Aorta (tissue), 5 donors: ENCODE measurements at places on chromosomes 6 and 20. TPM values are rescaled to one million over a fixed set of nuclear protein-coding genes. Genes with fewer than 3 reads are reported as not detected.

DNA sequence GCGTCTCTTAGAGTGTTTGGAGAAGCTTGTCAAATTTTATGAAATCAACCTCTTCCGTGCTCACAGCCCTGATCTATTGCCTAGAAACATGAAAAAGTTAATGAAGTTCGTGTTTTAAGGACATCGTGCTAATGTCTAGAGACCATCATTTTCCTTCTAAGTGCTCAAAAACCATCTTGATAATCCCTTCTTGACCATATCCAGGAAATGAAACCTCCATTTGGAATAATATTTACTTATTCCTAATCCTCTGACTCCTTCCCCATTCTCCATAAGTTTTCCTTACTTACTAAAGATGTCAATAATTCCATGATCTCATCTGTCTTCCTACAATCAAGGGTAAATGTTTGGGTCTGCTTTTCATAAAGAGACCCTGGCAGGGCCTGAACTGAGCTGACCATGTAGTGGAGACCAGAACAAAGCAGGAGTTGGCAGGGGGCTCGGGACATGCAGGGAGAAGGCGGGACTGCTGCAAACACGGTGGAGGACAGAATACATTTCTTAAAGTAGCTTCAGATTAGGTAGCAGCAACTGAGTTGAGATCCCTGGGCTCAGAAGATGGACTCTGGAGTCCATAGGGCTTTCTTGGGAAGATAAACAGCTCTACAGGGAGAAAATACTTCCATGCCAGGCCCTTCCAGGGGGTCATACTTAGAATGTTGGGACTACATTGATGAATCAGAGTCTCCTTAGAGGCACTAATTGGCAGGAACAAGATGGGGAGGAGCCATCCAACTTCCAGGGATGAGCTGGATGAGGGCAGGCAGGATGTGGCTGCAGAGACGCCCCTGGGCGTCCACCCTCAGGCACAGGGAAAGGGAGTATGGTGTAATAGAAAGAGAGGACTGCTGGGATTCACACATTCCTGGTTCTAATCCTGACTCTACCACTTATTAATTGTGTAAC, 100.7 kb downstream of the RIN2 start:
- H3K4me3 ChIP-seq = no peak overlapping the region
- no peaks in the 10 kb centered on the region for H3K27me3 ChIP-seq
- DNase-seq = no peak
- no peaks in the 10 kb centered on the region for H3K36me3 ChIP-seq
- H3K27ac ChIP-seq = no peak overlapping the region
- no peaks in the 10 kb centered on the region for H3K4me1 ChIP-seq

RPL10A gene
- total RNA-seq = 875 TPM

DNA sequence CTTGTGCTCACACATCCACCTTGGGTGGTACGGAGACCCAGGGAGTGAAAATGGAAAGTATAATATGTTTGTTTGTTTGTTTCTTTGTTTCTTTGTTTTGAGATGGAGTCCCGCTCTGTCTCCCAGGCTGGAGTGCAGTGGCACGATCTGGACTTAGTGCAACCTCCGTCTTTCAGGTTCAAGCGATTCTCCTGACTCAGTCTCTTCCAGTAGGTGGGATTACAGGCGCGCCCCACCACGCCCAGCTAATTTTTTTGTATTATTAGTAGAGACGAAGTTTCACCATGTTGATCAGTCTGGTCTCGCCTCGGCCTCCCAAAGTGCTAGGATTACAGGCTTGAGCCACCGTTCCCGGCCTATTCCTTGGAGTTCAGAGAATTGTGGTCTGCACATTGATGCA, 115.4 kb downstream of the TRIM27 start:
- no peaks in the 10 kb centered on the region for H3K4me1 ChIP-seq
- H3K27me3 ChIP-seq = peaks cover 2% of the 10 kb centered on the region
- DNase-seq = no peak
- H3K27ac ChIP-seq = no peak overlapping the region

WFDC10B gene
- total RNA-seq = not detected

DNA sequence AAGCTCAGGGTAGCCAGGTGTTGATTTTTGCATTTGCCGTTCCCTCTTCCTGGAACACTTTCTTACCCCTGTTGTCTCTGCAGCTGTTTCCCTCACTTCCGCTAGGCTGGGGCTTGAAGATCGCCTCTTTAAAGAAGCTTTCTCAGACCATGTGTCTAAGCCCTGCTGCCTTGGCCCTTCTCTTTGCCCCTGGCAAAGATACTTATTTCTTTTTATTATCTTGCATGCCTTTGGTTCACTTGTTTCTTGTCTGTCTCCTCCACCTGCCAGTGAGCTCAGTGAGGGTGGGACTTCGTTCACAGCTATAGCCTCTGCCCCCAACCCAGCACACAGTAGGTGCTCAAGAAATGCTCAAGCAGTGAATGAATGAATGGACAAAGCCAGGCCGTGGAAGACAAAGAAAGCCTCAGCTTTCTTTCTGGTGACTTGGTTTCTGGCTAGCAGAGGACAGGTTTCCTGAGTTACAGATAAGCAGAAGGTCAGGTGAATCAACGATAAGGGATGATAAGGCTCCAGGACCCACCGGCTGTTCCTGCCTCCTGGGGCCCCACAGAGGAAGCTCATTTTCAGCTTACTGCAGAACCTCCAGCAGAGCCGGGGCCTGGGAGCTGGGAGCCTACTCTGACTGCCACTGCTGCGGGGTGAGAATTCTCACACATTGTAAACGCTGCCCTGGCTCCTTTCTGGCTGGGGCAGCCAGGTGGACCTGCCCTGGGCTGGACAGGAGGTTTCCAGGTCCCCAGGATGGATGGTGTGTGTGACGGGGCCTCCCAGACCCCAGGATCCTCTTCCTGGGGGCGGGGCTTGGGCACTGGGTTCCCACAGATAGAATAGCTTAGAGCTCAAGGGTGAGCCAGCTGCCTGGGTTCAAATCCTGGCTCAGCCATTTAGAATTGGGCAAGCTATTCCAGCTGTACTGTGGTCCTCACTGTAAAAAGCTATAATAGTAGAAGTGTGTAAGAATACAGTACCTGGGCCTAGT, 29.8 kb downstream of the SNAI1 start:
- no peaks in the 10 kb centered on the region for H3K36me3 ChIP-seq
- H3K4me1 ChIP-seq = no peaks in the 10 kb centered on the region
- no peak overlapping the region for H3K4me3 ChIP-seq
- DNase-seq = no peak
- H3K27ac ChIP-seq = no peak overlapping the region

DNA sequence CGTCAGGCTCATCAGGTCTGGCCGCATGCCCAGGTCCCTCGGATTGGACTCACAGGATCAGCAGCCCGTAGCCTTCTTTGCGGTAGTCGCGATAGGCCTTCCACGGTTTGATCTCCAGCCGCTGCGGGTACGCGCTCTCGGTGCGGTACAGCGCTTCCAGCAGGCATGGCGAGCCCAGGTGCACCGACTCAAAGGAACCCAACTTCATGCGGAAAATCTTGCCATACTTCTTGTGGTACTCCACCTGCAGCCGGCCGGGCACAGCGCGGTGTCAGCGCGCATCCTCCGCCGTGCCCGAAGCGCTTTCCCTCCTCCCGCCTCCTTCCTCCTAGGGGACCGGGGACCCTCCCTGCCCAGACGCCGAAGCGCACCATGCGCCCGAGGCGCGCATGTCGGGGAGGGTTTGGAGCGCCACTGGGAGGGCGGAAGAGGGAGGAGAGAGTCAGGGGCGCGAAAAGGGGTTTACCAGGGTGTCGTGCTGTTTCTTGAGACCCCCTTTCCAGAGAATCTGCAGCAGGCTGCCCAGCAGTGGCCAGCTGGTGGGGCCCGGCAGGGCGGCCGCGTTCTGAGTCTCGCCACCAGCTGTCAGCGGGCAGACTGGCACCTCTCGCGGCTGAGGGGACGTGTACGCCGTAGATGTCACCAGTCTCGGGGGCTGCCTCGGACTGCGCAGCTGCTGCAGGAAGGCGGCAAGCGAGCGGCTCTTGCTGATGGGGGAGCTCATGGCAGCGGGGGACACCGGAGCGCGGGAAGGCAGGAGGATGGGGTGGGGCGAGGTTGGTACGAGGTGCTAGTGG, 732 bp downstream of the CYP24A1 start:
- H3K27ac ChIP-seq = no peak overlapping the region
- H3K27me3 ChIP-seq = peaks cover 2% of the 10 kb centered on the region
- DNase-seq = no peak
- H3K36me3 ChIP-seq = no peaks in the 10 kb centered on the region

- H3K4me1 ChIP-seq = peaks cover 4% of the 10 kb centered on the region
- no peak for DNase-seq
- H3K27me3 ChIP-seq = no peaks in the 10 kb centered on the region
- no peak overlapping the region for H3K4me3 ChIP-seq
Measured at GRCh38 chr6:130937942-130938604, 110.9 kb downstream of the SMLR1 start.

FAXC gene
- total RNA-seq = 3.8 TPM

DNA sequence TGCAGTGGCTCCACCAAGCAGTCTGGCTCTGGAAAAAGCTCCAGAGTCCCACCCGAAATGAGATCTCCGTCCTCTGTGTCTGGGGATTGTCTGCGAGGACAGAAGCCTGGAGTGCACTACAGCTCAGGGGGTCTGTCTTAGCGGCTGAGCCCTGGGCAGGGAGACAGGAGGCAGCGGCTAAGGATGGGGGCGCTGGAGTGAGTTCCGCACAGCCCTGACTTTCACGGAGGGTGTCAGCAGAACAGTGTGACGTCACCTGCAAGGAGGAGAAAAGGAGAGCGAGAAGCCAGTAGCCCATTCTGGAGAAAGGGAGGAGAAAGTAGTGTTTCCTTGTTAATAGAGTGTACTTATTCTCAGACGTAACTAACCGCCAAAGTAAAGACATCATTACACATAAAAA, 97.6 kb downstream of the FAM50B start:
- H3K36me3 ChIP-seq = no peaks in the 10 kb centered on the region
- no peak overlapping the region for H3K4me3 ChIP-seq
- no peaks in the 10 kb centered on the region for H3K4me1 ChIP-seq
- DNase-seq = no peak
- no peaks in the 10 kb centered on the region for H3K27me3 ChIP-seq
- H3K27ac ChIP-seq = no peak overlapping the region

- H3K4me1 ChIP-seq = no peaks in the 10 kb centered on the region
- no peaks in the 10 kb centered on the region for H3K27me3 ChIP-seq
- no peak overlapping the region for H3K4me3 ChIP-seq
- peak; percentile 30 for DNase-seq
- no peak overlapping the region for H3K27ac ChIP-seq
- no peaks in the 10 kb centered on the region for H3K36me3 ChIP-seq
Measured at GRCh38 chr20:50129662-50130355, 16.9 kb upstream of the UBE2V1 start.

ADGRF5 gene
- total RNA-seq = 34.6 TPM

HCRTR2 gene
- not detected for total RNA-seq

DNA sequence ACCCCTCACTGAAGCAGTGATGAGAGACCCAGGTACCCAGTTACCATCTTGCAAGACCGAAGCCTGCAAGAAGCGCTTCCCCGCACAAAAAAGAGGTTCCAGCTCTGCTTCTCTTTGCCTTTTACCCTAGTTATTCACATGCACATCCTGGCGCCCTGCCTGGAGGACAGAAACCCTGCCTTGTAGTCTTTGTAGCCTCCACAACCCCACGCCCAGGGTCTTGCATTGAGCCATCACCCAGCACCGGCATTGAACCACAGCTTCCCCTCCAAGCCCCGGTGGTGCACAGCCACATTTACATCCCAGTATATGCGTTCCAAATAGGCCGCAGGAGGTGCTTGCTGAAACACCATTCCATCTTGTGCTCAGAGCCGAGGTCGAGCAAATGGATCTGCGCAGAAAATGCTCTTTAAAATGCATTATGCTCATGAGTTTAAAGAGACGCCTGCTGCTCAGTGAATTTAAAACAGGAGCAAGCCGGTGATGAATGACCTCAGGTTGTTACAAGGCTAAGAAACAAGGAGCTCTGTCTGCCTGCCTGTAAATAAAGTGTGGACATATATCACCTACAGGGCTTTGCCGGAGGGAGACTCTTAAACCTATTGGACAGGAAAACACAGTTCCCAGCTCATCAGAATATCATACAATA, 61.7 kb downstream of the GNAS-AS1 start:
- H3K27me3 ChIP-seq = no peaks in the 10 kb centered on the region
- H3K4me1 ChIP-seq = no peaks in the 10 kb centered on the region
- no peaks in the 10 kb centered on the region for H3K36me3 ChIP-seq

- H3K36me3 ChIP-seq = no peaks in the 10 kb centered on the region
- no peaks in the 10 kb centered on the region for H3K27me3 ChIP-seq
- no peak overlapping the region for H3K27ac ChIP-seq
- H3K4me3 ChIP-seq = no peak overlapping the region
- DNase-seq = no peak
- no peaks in the 10 kb centered on the region for H3K4me1 ChIP-seq
Measured at GRCh38 chr6:42996513-42996912, 12.1 kb downstream of the PPP2R5D start.

QKI gene
- total RNA-seq = 213 TPM

DNA sequence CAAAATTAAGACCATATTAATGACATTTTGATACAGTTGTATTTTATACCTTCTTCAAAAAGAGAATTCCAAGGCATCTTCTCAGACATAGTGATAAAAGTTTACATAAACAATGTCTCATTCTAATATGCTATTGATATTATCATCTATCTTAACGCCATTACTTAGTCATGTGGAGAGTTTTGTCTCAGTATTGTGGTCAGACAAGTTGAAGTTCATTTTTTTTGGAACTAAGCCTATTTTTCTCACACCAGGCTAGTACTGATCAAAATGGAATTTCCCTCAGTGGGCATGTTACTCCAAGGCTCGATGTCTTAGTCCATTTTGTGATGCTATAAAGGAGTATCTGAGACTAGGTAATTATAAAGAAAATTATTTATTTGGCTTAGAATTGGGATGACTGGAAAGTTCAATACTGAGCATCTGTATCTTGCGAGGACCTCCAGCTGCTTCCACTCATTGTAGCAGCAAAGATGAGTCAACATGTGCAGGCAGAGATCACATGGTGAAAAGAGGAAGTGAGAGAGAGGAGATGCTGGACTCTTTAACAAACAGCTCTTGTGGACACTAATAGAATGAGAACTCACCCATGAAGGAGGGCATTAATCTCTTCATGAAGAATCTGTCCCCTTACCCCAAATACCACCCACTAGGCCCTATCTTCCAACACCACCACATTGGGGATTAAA, 825.5 kb upstream of the MANEA start:
- DNase-seq = no peak
- no peaks in the 10 kb centered on the region for H3K4me1 ChIP-seq
- H3K4me3 ChIP-seq = no peak overlapping the region

GPR63 gene
- total RNA-seq = 3.6 TPM

DNA sequence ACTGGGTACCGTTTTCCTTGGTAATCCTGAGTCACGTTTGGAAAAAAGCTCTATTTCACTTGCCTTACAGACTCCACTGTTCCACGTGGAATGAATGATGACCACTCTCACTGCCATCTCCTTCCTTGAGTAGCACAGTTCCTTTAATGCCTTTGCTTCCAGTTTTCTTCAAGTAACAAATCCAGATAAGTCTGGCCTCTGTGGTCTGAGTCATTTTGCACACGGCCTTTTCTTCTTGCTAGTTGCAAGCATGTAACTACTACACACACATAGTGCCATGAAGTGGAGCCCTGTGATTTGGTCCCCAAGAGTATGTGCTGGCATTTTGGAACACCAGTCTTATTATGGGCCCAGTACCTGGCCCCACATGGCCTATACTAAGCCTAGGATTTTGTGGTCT, 182.8 kb downstream of the SASH1 start:
- H3K27me3 ChIP-seq = no peaks in the 10 kb centered on the region
- H3K36me3 ChIP-seq = peaks cover 3% of the 10 kb centered on the region
- H3K4me3 ChIP-seq = no peak overlapping the region
- peaks cover 3% of the 10 kb centered on the region for H3K4me1 ChIP-seq
- H3K27ac ChIP-seq = peak overlapping the region; percentile 80

GTSF1L gene
- total RNA-seq = not detected
